ENCODE measurements at places on chromosomes 2 and 18.

DNA sequence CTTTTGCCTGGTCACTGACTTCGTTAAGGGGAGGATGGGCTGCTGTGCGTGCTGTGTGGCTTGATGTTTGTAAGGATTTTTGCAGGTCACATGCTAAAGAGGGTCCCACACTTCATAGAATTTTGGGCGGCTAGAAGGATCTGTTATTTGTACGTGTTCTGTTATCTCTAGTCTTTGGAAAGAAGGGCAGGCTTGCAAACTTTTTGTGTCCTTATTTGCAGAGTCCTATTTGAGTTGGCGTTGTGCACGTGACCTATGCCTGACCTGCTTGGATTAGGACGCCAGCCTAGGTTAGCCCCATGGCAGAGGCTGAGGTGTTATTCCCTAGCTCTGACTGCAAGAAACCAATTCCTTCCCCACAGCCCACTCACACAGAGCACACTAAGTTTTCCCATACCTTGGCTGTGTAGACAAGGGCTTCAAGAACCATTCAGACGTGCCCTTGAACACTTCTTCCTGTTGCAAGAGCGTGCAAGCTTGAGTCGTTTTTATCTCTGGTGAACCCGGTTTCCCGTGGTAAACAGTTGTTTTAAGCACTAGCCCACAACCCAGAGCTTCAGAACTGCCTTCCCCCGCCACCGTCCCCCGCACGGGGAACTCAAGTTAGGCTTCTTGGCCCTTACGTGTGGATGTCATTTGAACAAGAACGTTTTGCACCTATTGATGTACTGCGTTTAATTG lies 94.6 kb downstream of the LDLRAD4 start:
- peak; percentile 18 for DNase-seq

GRCh38 chr18:76255070-76255683 lies 239.9 kb downstream of the ZNF516 start:
- DNase-seq, result no peak

GRCh38 chr2:8484502-8485283 lies 197.2 kb upstream of the ID2 start:
- DNase-seq, result no peak

GRCh38 chr2:41020358-41020757 lies 568.5 kb upstream of the SLC8A1 start:
- no peak for DNase-seq

GRCh38 chr18:51235009-51235789 lies 37.7 kb upstream of the MEX3C start:
- peak; percentile 20 for DNase-seq

DNA sequence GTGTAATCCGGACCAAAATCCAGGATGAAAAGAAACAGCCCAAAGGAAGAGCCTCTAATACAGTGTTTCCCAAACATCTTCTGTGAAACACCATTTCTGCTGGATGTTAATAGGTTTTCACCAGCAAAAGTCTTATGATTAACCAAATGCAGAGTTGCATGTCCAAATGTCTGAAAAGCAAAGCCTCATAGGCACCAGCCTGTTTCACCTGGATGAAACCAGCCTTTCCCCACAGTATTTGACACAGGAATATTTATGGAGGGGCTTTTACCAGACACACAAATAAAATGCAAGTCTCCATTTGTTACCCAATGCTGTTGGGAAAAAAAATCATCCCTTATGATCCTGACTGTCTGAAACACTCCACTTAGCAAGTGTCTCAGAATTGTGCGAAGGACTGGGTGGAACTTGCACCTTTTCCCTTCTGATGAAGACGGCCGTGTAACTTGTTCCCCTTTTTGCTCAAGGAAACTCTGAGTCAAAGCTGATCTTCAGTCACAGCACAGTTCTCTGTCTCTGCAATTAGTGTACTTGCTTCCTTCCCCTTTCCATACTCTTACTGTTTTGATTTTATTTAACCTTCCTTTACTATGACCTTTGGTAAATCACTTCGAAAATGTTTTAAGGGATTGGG lies 70.3 kb upstream of the IL1R2 start:
- no peak for DNase-seq

DNA sequence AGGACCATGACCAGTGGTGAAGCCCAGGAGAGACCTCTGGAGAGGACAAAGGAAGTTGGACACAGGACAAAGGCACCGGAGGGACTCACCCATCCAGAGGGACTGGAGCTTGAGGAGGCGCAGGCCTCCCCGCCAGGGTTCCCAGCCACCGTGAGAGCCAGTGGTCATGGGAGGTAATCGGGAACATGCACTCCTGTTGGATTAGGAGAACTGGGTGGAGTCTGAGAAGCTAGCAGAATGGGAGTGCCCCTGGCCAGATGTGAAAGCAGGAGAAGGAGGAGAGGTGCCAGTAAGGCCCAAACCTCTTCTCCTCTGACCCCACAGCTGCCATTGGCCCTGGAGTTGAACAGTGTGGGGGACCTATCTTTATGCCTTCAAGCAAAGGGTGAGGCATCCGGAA lies 20.3 kb downstream of the POU3F3 start:
- DNase-seq, result no peak

DNA sequence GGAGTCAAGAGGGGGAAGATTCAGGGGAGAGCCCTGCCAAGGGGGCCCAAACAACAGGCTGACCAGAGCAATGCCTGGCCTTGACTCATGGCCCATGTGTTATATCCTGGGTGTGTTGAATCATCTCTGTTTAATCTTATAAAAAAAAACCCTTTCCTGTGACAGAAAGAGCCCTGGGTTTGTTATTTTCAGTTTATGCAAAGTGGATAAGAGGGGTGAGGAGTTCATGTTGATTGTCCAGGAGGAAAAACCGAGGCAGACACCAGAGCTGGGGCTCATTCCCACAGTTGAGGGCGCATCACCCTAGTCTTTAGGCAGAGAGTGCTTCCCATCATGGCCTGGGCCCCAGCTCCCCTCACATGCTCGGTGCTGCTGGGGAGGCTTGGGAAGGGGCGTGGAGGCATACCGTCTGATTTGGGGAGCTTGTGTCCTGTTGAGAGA lies 30.9 kb upstream of the IL37 start:
- DNase-seq, result no peak

GRCh38 chr2:28547906-28548600 lies 52.2 kb downstream of the PLB1 start:
- no peak for DNase-seq

All from activated CD4-positive, alpha-beta T cell treated with anti-CD3 and anti-CD28 coated beads for 4 hours (primary cell).